Stimulated activated CD4-positive, alpha-beta T cell treated with anti-CD3 and anti-CD28 coated beads, Interleukin-2, amount 100 ng/mL, for 4 hours (primary cell): ENCODE measurements at places on chromosomes 4 and X.

DNA sequence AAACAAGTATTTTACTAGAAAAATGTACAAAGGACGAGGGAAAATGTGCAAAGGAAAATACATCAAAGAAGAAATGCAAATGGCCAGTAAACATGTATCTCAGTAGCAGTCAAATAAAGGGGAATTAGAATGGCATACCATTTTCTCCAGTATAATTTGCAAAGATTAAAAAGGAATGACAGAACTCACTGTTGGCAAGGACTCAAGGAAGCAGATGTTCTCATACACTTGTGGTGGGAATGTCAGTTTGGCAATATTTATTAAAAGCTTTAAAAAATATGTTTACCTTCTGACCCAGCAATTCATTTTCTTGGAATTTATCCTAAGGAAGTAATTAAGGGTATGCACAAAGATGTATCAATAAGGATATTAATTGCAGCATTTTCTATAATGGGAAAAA is 7.6 kb downstream of the CLCN5 start:
- no peak for DNase-seq

- no peak for DNase-seq
Observed at GRCh38 chr4:6851962-6852361, 57.7 kb upstream of the TBC1D14 start.

GRCh38 chrX:130110379-130111219 is at the start of gene ELF4:
Gene ELF4 (minus strand): TSS chrX:130110497. CDS start chrX:130081330, 29,167 bp downstream.
- DNase-seq, result peak; percentile 61

DNA sequence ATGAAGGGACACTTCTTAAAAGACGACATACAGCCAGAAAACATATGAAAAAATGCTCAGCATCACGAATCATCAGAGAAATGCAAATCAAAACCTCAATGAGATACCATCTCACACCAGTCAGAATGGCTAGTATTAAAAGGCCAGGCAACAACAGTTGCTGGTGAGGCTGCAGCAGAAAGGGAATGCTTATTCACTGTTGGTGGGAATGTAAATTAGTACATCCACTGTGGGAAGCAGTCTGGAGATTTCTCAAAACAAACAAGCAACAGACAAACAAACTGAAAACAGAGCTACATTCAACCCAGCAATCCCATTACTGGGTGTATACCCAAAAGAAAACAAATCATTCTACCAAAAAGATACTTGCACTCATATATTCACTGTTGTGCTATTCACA is 197.9 kb downstream of the EVC2 start:
- DNase-seq, result no peak

- DNase-seq, result no peak
Observed at GRCh38 chrX:136191171-136191570, 43.8 kb downstream of the FHL1 start.

DNA sequence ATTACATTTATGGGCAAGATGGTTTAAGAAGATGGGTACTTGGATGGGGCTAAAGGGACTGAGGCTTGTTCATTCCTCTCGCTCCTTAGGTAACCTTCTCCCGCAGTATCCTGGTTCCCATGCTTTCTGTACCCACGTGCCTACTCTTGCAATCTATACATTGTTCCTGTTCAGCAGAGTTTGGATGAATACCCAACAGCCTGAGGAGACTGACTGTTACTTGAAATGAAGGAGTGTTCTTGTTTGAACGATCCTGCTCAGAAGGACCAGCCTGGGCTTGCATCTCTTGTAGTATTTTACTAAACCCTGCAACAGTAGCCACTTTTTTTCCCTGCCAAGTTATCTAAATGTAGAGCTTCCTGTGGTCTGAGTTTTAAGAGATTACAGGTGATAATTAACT is 33.7 kb upstream of the ADH6 start:
- DNase-seq, result no peak

DNA sequence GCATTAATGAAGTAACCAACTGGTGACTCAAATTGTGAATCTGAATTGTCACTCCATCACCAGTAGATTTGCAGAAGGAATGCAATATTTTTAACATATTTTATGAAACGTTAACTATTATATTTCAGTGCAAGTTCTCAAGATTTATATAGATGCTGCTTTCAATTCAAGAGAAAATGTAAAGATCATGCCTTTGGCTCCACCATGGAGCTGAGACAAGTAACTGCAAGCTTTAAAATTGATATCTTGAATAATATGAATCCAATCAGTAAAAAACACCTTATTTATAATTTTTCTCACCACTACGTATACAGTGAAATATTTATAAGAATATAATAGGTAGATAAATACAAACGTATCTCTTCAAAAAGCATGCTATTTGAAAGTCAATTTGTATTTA is 27.8 kb upstream of the GALNTL6 start:
- DNase-seq, result no peak

GRCh38 chr4:1683261-1683735 is 815 bp downstream of the FAM53A start:
- peak; percentile 8 for DNase-seq

DNA sequence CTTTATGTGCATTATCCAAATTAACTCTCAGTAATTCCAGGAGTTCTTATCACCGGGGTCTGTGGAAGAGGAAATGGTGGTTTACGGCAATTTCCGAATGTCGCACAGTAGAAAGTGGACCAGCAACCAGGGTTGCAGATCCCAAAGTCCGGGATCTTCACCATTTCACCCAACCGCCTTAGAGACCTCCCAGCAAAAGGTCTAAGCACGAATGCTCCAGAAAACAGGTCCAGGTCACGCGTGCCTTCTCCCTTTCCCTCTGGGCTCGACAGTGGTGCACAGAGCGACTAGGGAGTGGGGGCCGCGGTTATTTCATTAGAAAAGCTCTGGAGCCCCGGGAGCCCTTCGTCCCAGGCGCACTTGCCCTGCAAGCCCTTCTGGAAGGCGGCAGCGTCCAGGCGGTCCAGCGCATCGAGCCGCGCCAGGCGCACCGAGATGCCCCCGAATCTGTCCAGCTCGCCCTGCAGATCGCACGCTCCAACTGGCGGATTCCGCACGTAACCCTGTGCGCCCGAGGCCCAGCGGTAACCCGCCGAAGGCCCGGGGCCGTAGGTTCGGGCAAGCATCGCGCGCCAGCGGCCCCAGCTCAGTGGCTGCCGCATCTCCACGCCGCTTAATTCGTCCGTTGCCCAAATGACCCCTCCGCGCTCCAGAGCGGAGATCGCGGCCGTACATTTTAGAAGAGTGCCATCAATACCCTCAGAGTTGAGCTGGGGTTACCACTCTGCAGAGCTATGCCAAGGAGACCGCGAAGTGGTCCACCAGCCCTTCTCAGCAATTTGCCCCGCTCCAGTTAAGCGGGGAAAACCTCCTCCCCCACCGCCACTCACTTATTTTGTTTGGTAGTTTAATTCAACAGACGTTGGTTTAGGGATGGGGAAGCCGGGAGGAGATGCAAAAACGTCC is at the start of gene NUDT6:
NUDT6 (minus strand) TSS at position 627 of the 906 bp plus-strand sequence; CDS start at position 602, 25 bp downstream.
- DNase-seq, result peak; percentile 1

DNA sequence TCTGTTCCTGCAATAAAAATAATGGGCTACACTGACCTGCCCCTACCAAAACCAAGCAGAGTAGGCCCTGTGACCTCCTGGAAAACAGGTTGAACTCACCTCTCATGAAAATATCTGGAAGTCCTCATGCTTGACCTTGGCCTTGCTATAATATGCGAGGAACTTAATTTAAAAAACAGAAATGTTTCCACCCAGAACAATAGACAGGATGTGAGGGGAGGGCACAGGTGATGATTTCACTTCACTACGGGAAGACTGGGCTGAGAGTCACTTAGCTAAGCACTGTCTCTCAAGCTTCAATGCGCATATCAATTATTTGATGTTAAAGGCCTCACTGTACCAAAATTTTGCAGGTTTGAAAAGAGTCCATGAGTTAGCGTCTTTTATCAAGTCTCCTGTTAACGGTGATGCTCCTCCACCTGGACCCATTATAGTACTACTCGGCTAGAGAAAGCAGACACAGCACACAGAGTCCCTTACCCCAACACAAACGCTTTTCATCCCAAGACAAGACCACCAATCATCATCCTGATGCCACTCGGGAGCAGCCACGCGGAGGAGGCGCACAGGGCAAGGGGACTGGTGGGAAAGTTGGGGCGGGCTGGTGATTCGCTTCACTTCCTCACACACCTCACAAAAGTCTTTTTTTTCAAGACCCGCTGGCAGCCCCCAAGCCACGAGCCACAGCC is 25.9 kb downstream of the ZNF721 start:
- DNase-seq, result no peak

GRCh38 chr4:112736718-112737135 is 99.8 kb downstream of the LARP7 start:
- DNase-seq, result no peak

DNA sequence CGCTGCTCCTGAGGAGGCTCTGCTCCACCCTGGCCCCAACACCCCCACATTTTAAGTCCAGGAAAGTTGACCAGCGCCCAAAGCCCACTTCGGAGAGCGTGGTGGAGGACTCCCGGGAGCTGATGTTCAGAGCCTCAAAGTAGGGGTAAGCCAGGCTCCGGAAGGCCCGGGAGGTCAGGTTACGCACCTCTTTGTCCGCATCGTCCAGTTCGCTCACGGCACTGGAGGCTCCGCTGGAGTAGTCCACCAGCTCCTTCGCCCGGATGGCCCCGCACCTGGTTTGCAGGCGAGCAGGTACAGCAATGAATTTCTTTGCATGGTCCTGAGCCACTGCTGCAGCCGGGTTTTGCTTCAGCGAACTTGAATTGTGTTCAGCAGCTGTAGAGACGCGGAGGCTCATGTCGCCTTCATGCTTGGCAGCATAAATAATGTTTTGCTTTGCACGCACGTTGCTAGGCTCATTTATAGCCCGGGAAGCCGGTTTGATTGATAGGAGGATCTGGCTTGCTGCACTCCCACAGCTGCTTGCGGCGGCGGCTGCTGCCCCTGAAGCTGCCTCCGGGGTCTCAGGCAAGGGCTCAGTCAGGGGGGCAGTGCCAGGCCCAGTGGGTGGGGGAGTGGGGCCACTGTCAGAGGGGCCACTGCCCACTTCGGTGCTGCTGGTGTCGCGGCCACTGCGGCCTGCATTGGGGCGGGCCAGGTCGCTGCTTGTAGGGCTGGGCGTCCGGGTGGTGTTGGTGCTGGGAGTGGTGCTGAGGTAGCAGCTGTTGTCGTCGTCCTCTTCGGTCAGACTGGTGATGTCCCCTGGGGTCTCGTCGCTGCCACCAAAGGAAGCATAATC is 4.8 kb downstream of the C4orf54 start:
- no peak for DNase-seq

DNA sequence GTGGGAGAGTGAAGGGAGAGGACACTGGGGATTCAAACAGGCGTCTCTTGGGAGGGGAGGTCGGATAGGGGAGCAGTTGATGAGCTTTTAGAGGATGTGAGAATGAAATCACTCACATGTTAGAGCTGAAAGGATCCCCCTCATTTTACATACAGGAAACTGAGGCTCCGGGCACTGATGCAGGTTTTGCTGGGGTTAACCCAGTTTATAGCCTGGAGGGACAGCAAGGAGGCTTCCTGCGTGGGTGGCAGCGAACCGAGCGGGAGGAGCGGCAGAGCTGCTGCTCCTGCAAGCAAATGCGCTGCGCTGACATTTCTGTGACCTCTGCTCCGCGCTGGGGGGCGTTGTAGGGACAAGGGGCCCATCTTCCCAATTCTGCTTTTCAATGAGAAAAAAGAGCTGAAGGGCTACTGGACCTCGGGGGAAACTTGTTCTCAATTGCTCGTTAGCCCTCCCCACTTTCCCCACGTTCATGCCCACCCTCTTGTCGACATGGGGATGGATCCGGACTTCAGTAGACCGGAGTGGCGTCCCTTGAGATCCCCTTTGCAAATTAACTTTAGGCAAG is 1.2 kb upstream of the NEUROG2 start:
- no peak for DNase-seq
